Dermis microvascular lymphatic vessel endothelial cell (primary cell): ENCODE measurements at places on chromosomes 4 and X. TPM values are rescaled to one million over a fixed set of nuclear protein-coding genes. Genes with fewer than 3 reads are reported as not detected.

Gene IL13RA2
- total RNA-seq: 0.13 and 1.0 TPM in 2 replicates

Gene STOX2
- 10.0 and 29.3 TPM in 2 replicates for total RNA-seq

Gene SOWAHD
- not detected in 2 replicates for total RNA-seq

Gene TEX13B
- not detected in 2 replicates for total RNA-seq

Gene ATP2B3
- not detected in 2 replicates for total RNA-seq

Gene XAGE1A
- not detected in 2 replicates for total RNA-seq

Gene ARAP2
- total RNA-seq: under 0.01 and 0.13 TPM in 2 replicates

Gene RTL9
- not detected in 2 replicates for total RNA-seq

Gene STAP1
- not detected in 2 replicates for total RNA-seq
